ENCODE measurements at places on chromosomes 4 and X.

- DNase-seq = no peak
Measured at GRCh38 chrX:38886112-38886511, 84.9 kb downstream of the MID1IP1 start.

DNA sequence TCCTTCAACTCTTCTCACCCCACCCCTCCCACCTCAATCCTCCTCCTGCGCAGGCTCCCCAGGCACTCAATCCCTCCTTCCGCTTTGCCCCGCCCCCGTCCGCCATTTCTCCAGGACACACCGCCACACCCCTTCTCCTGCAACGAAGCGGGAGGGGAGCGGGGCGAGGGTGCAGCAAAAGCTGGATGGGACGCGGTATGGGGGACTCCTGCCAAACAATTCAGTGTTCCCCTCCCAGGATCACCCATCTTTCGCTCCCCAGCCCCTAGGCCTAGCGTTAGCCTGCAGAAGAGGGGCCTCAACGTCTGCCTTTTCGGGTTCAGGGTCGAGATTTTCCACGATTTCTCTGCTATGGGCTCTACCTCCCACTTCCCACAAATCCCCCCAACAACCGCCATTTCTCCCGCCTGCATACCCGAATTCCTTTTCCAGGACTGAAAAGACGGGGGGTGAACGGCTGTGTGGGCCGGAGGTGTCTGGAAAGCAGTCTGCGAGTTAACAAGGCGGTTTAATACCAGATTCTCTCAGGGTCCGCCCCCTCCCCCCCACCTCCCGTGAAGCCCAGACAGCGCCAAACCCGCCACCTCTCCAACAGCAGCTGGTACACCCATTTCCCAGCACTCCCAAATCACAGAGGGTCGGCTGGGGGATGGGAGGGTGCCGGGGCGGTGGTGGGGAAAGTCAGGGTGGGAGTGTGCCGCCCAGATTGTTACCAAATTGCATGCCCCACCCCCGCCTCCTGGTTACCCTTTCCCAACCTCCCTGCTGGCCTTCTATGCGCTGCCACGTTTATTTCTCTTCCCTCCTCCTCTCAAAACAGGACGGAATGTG is 774 bp downstream of the ARMCX2 start:
- peak; percentile 41 for DNase-seq

DNA sequence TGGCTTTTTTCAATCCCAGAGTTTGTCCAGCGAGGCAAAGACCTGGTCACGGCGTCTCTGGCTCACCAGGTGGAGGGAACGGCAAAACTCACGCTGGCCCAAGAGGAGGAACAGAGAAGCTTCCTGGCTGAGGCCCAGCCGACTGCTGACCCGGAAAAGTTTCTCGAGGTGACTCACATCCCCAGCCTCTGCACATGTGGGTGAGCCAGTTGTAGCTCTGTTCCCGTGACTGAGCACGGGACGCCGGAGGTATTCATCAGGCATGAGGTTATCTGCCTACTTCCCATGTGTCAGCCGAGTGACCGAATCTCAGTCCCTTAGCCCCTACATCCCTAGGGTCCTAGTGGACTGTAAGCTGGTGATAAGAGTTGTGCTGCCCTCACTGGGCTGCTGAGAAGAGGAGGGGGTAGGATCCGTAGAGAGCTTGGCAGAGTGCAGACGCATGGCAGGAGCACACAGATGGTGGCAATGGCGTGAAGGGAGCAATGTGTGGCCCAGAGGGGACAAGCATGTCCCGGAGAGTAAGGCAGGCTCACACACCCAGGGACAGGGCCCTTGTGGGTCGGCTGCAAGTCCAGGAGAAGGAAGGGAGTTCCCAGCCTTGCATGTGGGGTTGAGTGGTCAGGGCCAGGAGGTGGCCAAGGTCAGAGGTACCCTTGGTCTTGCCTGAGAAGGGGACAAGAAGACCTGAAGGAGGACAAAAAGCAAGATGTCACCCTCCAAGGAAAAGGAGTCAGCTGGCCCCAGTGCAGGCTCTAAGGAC is 42.9 kb downstream of the EVC start:
- DNase-seq = no peak

GRCh38 chr4:76783836-76784235 is 114.1 kb downstream of the SOWAHB start:
- DNase-seq = no peak

- no peak for DNase-seq
Measured at GRCh38 chr4:14383652-14384051, 618.6 kb upstream of the CPEB2 start.

- DNase-seq = no peak
Measured at GRCh38 chr4:91525621-91526020, 778.1 kb upstream of the GRID2 start.

GRCh38 chr4:90234916-90235547 is 107.8 kb downstream of the CCSER1 start:
- no peak for DNase-seq

All from stimulated activated CD4-positive, alpha-beta T cell treated with anti-CD3 and anti-CD28 coated beads, Interleukin-15, amount 100 ng/mL, for 1 hour (primary cell).